ENCODE measurements at places on chromosomes 2 and 18.

DNA sequence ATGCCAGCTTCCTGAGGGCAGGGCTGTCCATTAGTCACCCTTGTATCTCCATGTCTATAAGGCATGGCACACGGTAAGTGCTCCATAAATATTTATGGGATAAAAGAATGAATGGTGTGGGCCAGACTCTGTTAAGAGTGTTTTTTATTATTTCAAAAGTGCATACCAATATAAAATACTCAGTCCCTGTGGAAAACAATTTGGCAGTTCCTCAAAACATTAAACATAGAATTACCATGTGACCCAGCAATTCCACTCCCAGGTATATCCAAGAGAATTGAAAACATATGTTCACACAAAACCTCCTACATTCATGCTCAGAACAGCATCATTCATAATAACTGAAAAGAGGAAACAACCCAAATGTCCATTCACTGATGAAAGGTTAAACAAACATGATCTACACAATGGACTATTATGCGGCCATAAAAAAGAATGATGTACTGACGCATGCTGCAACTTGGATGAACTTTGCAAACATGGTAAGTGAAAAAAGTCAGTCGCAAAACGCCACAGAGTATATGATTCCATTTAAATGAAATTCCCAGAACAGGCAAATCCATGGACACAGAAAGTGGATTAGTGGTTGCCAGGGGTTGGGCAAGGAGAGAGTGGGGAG, 69.1 kb upstream of the TCF7L1 start:
- no peak for DNase-seq

GRCh38 chr18:3525870-3526420, 76.0 kb downstream of the TGIF1 start:
- peak; percentile 61 for DNase-seq

DNA sequence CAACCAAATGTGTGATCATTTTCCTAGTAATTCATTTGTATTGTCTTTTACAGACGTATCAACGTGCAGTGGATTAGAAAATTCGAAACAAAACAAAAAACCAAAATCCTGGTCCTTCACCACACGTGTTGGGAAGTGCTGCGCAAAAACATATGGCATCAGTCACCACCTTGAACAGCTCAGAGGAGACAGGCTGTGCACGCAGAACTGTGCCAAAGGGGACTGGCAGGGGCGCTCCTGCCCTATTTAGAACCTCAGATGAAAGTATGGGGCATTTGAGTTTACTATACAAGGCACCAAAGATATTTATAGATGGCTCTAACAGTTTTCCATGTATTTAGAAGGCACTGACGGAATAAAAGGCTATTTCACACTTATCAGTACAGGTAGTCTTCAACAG, 42.3 kb downstream of the NOL10 start:
- no peak for DNase-seq

DNA sequence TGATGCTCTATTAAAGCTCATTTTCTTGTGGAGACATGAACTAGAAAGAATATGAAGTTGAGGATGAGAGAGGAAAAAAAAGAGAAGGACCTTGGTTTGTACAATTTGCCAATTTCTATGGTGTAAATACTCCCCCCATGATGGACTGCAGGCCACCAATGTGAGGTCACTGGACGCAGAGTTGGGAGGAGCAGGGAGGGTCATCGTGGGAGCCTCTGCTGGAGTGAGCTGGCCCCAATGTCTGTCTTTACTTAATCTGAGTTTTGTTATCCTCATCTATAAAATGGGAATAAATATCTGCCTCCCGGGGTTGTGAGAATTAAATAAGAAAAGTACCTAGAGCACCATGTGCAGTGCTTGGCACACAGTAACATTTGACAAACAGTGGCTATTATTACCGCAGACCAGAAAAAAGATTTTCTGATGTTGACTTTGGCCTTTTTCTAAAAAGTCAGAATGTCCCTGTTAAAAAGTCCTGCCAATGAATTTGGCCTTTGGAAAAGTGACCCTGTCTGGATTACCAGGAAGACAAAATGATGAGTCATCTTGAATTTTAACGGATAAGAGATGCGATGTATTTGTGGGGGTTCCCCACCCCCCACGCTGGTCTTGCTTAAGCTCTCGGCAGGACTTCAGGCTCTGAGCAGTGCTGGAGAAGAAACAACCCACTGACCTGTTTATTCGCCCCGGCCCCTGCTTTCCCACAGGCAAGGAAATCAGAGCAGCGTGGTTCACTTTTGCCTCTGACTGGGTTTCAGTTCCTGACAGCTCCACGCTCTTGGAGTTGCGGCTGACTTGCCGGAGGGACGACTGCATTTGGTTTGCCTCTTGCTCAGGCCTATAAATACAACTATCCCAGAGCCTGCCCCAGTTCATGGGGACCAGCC, 50.3 kb upstream of the FOSL2 start:
- DNase-seq: no peak

GRCh38 chr18:6747646-6748045, 18.1 kb downstream of the ARHGAP28 start:
- no peak for DNase-seq

Measured in NCI-H1092 treated with DMSO at 0.1 percent for 48 hours (cell line).